ENCODE measurements at places on chromosomes 6 and 20.
A peak's percentile ranks its signal among the peaks of the same experiment; 100 is the strongest.

- DNase-seq, result no peak
- no peaks in the 10 kb centered on the region for H3K27me3 ChIP-seq
Measured at GRCh38 chr6:3798055-3798919, 46.8 kb upstream of the PXDC1 start.

DNA sequence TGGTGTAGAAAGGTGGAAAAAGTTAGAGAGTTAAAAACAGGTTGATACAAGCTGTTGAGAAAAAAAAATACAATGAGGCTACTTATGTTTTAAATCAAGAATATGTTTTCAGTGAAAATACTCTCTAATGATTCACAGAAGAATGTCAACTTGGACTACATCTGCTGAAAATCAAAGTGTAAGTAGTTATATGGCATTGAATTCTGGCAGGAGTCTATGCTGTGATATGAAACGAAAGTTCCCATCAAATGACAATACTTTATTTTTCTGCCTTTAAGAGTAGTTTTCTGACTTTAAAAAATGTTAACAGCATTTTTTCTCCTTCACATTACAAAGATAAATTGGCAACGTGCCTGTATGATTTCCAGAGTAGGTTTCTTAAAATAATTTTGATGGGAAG is 158.3 kb downstream of the EYA4 start:
- H3K27me3 ChIP-seq, result no peaks in the 10 kb centered on the region
- DNase-seq, result no peak
- no peak overlapping the region for H3K4me3 ChIP-seq
- no peaks in the 10 kb centered on the region for H3K4me1 ChIP-seq
- H3K36me3 ChIP-seq, result no peaks in the 10 kb centered on the region

- H3K4me3 ChIP-seq, result no peak overlapping the region
- H3K27ac ChIP-seq, result no peak overlapping the region
- no peak for DNase-seq
- peaks cover 37% of the 10 kb centered on the region for H3K4me1 ChIP-seq
Measured at GRCh38 chr6:89313006-89313405, 2.1 kb downstream of the GABRR2 start.

GRCh38 chr6:140601021-140601808 is 1226.8 kb upstream of the CITED2 start:
- H3K27me3 ChIP-seq, result no peaks in the 10 kb centered on the region
- no peaks in the 10 kb centered on the region for H3K36me3 ChIP-seq
- no peak overlapping the region for H3K27ac ChIP-seq
- no peak for DNase-seq

- H3K36me3 ChIP-seq, result no peaks in the 10 kb centered on the region
- H3K27ac ChIP-seq, result peak overlapping the region; percentile 58
- no peaks in the 10 kb centered on the region for H3K27me3 ChIP-seq
- H3K4me1 ChIP-seq, result peaks cover 50% of the 10 kb centered on the region
Measured at GRCh38 chr20:3714092-3714491, 1.7 kb upstream of the SIGLEC1 start.

DNA sequence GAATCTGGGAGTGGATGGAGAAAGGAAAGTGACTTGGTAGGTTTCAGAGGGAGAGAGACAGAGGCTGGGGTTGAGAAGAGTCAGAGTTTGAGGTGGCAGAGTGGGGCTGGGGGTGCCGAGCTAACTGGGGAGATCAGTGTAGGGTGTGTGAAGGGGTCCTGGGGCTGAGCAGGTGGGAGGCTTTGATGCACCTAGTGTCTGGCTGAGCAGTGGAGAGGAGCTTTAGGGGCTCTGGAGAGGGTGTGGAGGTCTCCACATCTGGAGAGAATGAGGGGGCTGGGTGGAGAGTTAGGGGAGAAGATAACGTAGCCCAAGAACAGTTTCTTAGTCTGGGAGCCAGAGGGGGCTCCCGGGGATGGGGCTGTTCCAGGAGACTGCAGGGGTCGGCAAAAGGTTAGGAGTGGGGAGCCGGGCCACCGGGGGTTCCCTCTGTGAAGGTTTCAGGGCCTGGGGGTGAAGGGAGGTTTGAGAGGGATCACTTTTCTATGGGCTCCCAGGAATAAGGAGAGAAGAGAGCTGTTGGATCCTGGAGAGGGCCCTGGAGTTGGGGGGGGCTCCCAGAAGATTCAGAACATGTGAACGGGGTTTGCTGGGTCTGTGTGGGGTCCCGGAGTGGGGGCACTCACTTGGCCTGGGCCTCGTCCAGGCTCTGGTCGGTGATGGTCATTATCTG is 797 bp downstream of the PBX2 start:
- H3K27me3 ChIP-seq, result no peaks in the 10 kb centered on the region
- peaks cover 71% of the 10 kb centered on the region for H3K4me1 ChIP-seq
- peak overlapping the region; percentile 74 for H3K4me3 ChIP-seq

GRCh38 chr20:52681288-52681687 is 290.9 kb upstream of the TSHZ2 start:
- no peak overlapping the region for H3K27ac ChIP-seq
- no peaks in the 10 kb centered on the region for H3K27me3 ChIP-seq
- no peak for DNase-seq
- peaks cover 35% of the 10 kb centered on the region for H3K4me1 ChIP-seq
- H3K36me3 ChIP-seq, result no peaks in the 10 kb centered on the region

- no peaks in the 10 kb centered on the region for H3K27me3 ChIP-seq
- no peaks in the 10 kb centered on the region for H3K36me3 ChIP-seq
- H3K4me3 ChIP-seq, result no peak overlapping the region
- no peak overlapping the region for H3K27ac ChIP-seq
- no peak for DNase-seq
Measured at GRCh38 chr6:161626132-161626676, 352.3 kb upstream of the AGPAT4 start.

- no peak overlapping the region for H3K27ac ChIP-seq
- no peak overlapping the region for H3K4me3 ChIP-seq
- no peaks in the 10 kb centered on the region for H3K36me3 ChIP-seq
- no peaks in the 10 kb centered on the region for H3K4me1 ChIP-seq
- no peaks in the 10 kb centered on the region for H3K27me3 ChIP-seq
Measured at GRCh38 chr6:66190858-66191257, 483.8 kb upstream of the EYS start.

DNA sequence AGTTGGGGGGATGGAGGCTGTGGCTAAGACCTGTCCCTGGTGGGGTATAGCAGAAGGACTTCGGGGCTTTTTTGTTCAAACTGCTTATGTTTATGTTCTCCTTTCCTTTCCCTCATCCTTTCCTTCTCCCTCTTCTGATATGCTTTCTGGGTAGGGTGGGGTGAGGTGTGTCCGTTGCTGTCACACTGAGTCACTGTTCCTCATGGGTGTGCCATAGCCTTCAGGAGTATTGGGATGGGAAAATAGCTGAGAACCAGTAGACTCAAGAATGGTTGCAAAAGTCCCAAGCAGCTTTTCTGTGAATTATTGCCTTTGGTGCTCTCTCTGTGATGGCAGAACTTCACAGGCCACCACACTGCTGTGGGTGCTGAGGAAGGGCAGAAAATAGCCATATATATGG is 39.6 kb downstream of the TPD52L1 start:
- H3K4me1 ChIP-seq, result peaks cover 22% of the 10 kb centered on the region
- H3K27me3 ChIP-seq, result no peaks in the 10 kb centered on the region
- H3K4me3 ChIP-seq, result no peak overlapping the region
- DNase-seq, result no peak
- no peak overlapping the region for H3K27ac ChIP-seq
- no peaks in the 10 kb centered on the region for H3K36me3 ChIP-seq

GRCh38 chr6:3162067-3162497 is 4.7 kb upstream of the TUBB2A start:
- H3K36me3 ChIP-seq, result no peaks in the 10 kb centered on the region
- no peak for DNase-seq
- no peak overlapping the region for H3K27ac ChIP-seq
- H3K27me3 ChIP-seq, result peaks cover 33% of the 10 kb centered on the region
- peaks cover 31% of the 10 kb centered on the region for H3K4me1 ChIP-seq

GRCh38 chr6:114040871-114041270 is 69.9 kb upstream of the HDAC2 start:
- no peaks in the 10 kb centered on the region for H3K4me1 ChIP-seq
- H3K36me3 ChIP-seq, result no peaks in the 10 kb centered on the region
- no peak overlapping the region for H3K4me3 ChIP-seq
- no peaks in the 10 kb centered on the region for H3K27me3 ChIP-seq

Data from CD14-positive monocyte (primary cell).